ENCODE measurements at places on chromosomes 5 and 9. TPM values are rescaled to one million over a fixed set of nuclear protein-coding genes. Genes with fewer than 3 reads are reported as not detected.

The LCN1 gene
- total RNA-seq = not detected

The TIMD4 gene
- total RNA-seq = under 0.01 TPM

The CCL27 gene
- total RNA-seq = 0.41 TPM

The SYNPO gene
- 3.7 TPM for total RNA-seq

The IFNA13 gene
- total RNA-seq = not detected

The FRRS1L gene
- total RNA-seq = 66.9 TPM

The SLC6A18 gene
- not detected for total RNA-seq

The C9orf43 gene
- 1.2 TPM for total RNA-seq

DNA sequence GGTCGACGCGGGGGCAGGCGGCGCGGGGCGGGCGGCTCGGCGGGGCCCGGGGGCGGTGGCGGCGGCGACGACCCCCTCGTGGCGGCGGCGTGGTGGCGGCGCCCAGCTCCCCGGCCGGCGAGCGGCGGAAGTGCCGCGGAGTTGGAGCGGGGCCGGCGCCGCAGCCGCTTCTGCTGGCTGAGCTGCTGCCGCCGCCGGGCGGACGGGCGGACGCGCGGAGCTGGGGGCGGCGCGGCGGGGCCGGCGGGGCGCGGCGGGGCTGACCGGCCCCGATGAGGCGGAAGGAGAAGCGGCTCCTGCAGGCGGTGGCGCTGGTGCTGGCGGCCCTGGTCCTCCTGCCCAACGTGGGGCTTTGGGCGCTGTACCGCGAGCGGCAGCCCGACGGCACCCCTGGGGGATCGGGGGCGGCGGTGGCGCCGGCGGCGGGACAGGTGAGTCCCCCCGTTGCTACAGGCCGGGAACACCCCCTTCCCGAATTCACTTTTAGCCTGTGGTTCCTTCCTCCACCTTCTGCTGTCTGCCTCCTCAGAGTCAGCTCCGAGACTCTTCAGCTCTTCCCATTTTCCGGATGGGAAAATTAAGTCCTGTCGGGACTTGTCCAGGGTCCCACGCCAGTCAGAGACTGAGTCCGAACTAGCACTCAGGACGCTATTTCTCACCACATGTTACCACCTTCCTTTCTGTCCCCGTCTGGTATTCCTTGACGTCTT is at the start of gene GALNT10:
TSS of gene GALNT10 (plus strand) at position 139 of the 710 bp plus-strand sequence. CDS start at position 273, 134 bp downstream.
- DNase-seq = peak; percentile 87

DNA sequence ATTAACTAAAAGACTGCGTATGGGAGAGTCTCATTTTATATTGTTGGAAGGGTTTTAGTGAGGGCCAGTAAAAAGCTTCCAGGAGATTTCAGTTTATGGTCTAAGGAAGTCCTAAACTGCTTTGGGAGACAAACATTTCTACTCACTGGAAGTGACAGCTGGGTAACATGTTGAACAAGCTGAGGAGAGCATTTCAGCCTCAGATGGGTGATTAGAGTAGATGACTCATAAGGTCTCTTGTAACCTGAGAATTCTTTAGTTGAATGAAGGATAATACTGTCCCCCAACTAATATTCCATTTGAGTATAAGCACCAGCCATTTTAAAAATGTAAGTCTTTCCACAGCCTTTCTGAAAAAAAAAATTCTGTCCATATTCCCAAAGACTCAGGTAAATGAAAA is 218.0 kb upstream of the C9orf72 start:
- DNase-seq = no peak

DNA sequence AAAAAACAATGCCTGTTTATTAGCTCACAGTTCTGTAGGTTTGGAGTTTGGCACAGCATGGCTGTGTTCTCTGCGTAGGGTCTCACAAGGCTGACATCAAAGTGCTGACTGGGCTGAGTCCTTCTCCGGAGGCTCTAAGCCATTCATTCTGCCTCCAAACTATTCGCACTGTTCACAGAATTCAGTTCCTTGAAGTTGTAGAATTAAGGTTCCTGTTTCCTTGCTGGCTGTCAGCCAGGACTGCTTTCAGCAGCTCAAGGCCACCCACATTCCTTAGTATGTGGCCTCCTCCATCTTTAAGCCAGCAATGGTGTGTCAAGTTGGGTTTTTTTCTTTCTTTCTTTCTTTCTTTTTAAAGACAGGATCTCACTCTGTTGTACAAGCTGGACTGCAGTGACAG is 161.9 kb downstream of the CDH6 start:
- DNase-seq = no peak

DNA sequence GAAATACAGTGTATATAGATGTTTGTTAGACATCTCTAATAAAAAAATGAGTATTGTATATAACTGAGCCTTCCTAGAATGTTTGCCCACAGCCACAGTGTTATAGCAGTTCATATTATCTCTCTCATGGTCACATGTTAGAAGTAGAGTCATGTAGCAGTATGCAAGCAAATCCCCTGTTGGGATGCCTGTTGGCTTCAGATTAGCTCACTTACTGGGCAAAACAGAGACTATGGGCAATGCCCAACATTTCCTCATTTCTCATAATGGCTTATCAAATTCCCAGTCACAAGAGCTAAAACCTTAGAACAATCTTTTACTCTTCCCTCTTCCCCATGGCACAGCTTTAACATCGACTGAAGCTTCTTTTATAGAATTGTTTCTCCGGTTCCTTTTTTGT is 27.0 kb upstream of the PDCD1LG2 start:
- DNase-seq = no peak

DNA sequence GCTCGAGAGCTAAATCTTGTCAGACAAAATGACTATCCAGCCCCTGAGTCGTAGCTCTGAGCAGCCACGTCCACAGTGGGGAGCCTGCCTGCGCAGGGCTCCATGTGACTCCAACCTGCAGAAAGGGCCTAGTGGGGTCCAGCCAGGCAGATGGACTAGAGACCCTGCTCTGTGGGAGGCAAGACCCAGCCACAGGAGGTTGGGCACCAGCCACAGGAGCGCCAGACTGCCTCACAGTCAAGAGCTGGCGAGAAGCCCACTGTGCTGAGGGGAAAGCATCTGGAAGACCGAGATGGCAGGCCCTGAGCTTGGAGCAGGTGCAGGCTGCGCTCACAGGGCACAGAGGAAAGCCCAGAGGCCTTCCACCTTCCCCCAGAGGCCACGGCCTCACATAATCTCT is 61.4 kb downstream of the C5orf15 start:
- no peak for DNase-seq

DNA sequence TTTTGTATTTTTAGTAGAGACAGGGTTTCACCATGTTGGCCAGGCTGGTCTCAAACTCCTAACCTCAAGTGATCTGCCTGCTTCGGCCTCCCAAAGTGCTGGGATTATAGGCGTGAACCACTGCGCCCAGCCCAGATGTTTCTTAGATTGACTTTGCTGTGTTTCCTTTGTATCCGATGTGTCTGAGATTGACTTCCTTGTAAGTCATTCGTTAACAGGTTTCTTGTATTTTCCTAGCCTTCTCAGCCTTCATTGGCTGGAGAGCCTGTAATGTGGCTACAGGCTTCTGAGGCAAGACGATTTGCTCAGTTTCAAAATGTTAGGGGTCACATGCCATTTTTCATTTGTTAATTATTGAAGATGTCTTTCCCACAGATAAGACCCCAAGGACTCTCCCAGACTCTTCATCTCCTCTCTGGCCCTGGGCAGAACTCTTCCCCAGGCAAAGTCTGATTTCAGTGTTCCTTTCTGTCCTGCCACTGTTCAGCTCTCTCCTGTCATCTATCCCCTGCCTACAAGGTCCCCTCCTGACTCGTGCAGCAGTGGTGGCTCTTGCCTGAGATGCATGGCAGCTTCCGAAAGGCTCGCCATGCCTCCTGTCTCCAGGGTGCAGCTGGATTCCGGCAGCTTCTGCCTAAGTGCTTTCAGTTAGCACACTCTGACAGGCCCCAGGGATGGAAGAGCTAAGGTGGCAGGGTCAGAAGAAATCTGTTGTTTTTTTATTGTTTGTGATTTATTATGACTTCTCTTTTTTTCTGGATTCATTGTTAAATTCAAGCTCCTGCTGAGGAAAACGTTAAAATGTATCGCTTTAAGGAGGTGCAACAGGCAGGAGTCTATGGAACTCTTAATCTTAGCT is 206.4 kb downstream of the AOPEP start:
- no peak for DNase-seq

DNA sequence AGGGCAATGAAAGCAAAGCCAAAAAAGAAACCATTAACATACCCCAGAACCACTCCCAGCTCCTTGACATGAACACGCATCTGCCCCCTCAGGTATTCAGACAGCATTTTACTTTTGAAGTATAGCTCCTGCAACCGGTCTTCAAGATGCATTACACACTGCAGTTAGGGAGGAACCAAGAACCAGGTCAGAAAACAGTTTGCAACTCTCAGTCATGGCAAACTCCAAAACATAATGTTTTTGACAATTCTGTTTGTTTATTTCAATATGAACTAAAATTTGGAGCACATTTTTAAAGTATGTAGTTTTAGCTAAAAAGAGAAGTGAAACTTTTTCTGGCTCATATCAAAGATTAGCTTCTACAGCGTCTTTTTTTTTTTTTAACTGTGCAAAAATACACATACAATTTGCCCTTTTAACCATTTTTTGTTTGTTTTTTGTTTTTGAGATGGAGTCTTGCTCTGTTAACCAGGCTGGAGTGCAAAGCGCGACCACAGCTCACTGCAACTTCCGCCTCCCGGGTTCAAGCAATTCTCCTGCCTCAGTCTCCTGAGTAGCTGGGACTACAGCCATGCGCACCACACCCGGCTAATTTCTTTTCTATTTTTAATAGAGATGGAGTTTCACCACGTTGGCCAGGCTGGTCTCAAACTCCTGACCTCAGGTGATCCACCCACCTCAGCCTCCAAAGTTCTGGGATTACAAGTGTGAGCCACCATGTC is 12.2 kb upstream of the RAPGEF6 start:
- DNase-seq = no peak

DNA sequence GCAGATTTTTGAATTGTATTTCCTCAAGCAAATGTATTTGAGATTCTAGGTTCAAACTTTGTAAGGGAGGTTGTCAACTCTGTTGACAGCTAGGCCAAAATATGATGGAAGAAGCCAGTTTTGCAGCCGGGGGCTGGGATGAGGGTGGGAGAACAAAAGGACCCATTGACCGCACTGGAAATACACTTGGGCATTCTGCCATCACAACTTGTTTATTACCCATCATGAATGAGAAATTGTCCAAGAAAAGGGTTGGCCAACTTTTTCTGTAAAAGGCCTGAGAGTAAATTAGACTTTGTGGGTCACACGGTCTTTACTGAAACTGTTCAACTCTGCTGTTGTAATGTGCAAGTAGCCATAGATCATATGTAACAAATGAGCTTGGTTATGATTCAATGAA is 221.3 kb upstream of the KLF9 start:
- no peak for DNase-seq

DNA sequence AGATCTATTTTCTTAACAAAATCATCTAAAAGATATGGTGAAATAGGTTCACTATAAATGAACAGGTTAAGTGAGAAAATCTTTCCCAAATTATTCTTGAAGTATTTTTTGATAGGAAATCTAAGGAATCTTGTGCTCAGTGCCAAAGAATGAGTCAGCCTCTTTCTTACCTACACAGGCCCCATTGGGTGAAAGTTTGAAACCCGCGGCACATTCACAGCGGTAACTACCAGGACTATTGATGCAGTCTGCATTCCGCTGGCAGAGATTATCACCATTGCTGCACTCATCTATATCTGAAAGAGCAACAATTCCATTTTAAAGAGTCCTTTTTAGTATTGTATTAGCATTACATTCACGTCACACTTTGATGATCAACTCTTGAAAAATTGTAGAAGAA is 221.8 kb downstream of the SLC12A2 start:
- DNase-seq = no peak

DNA sequence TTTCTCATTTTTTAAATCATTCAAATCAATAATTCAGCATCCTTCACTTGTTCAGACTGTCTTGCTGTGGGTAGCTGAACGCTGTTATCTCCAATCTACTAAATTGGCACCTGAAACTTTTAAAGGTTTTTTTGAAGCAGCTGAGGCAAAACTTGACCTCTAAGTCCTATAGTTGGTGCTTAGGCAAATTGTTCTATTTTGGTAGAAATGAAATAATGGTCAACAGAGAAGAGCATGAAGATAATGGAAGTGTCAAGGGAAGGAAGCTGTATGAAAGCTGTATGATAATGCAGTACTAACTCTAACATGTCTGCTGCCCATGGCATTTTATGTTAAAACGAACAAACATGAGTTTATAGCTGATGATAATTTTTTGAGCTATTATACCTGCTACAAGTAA is 138.0 kb downstream of the GDNF start:
- DNase-seq = no peak

GRCh38 chr5:61637566-61637965 is 305.5 kb downstream of the ZSWIM6 start:
- DNase-seq = no peak

GRCh38 chr5:3300726-3301125 is 294.9 kb upstream of the IRX1 start:
- no peak for DNase-seq

GRCh38 chr9:34526026-34526425 is 3.2 kb upstream of the ENHO start:
- DNase-seq = no peak

GRCh38 chr9:118170032-118170955 is 466.1 kb downstream of the TLR4 start:
- peak; percentile 9 for DNase-seq

- no peak for DNase-seq
Observed at GRCh38 chr5:55123365-55123764, 20.9 kb downstream of the GZMA start.

DNA sequence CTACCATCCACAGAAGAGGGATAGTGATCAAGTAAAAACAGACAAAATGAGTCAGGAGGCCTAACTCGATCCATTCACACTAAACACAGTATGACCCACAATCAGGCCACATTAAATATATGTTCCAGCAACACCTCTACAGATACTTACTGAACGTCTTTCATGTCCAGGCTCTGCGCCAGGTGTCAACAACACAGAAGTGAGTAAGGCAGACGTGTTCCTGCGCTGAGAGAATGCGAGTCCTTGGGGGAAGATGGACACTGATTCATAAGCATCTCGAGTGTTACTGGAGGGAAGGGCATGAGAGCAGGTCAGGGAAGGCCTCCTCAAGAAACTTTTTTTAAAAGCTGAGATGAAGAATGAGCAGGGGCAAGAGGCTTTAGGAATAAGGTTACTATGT is 164.3 kb upstream of the CLINT1 start:
- DNase-seq = no peak

DNA sequence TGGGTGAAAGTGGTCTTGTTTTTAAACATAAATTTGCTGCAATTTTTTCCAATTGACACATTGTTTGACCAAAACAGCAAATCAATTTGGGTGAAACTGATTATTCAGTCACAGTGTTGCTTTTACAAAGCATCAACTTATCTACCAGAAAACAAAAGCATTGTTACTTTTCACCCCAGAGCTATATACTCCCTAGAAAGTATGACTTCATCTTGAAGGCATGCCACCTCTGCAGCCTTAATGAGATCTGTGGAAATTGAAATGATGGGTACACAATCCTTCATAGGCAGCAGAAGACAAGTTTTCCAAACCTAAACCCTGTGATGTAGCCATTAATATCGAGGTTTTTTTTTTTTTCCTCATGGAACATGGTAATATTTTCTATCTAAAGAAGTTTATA is 615.9 kb downstream of the CHSY3 start:
- DNase-seq = no peak

GRCh38 chr5:50580506-50580905 is 85.9 kb upstream of the PARP8 start:
- no peak for DNase-seq
